ENCODE measurements at places on chromosomes 13 and 19.

DNA sequence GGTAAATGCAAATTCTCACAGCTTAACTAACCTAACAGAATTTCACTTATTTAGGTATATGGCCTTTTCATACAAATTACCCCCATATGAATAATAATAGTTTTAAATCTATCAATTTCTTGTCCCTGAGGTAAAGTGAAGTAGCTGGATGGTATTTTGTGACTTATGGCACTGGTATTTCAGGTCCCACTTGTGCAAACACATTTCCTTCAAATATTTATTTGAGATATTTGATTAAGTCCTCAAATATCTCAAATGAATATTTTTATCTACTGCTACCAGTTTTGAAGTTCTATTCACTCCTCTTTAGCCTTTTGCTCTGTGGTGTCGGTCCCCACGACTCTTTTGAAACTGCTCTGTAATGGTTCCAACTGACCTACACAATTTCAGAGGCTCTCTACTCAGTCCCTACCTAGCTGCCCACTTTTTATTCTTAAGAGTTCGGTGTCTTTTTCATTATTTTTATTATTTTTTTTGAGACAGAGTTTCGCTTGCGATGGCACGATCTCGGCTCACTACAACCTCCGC, 59.6 kb upstream of the ZDHHC20 start:
- DNase-seq, result no peak

GRCh38 chr13:24115671-24116070, 44.8 kb upstream of the SPATA13 start:
- DNase-seq, result no peak

DNA sequence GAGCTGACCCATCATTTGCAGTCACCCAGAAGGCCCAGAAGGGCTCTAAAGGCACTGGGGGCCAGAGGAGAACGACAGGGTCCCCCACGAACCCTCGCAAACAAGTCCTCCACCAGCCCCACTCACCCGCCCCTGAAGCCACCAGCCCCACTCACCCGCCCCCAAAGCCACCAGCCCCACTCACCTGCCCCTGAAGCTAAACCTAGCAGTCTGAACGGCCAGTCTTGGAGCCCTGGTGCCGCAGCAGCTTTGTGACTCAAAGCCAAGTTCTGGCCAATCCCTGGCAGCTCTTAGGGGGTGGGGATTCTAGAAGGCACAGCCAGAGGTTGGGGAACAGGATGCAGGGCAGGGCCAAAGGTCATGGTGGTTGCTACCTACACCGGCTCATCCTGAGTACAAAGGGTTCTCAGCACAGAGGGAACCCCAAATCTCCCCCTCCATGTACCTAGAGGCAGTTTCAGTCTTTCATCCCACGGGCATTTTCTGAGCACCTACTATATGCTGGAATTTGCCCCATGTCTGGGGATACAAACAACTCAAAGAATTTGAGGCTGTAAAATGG, at the start of gene IQCN:
Gene IQCN, minus strand, starts transcription at position 234 of the 562 bp plus-strand sequence. CDS start 4,974 bp downstream, outside the sequence.
- no peak for DNase-seq

- no peak for DNase-seq
Observed at GRCh38 chr13:93378184-93378583, 151.6 kb downstream of the GPC6 start.

DNA sequence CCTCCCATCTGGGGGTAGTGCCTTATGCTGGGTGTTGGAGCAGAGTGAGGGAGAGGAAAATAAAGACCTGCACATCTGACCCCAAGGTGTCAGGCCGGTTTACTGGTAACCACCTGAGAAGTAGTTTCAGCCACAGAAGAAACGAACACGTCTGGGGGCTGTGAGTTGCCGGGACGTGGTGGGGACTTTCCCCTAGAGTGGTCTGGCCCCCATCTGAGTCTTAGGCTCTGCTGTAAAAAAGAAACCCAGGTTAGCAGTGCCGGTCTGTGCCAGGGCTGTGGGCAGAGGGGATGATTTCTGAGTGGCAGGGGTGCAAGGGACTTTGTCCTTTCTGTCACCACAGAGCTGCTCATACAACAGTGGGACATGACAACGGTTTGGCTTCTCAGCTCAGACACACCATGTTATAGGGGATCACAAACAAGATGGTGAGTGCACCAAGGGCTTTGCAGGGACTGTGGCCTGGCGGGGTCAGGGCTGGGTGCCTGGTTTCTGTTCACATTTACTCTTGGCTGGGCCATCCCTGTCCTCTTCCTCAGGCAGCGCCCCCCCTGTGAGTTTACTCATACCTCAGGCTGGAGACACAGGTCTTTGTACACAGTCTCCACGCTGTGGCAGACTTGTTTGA, 9.0 kb downstream of the GCDH start:
- DNase-seq, result no peak

GRCh38 chr19:56312342-56312741, 2.3 kb downstream of the ZSCAN5A start:
- no peak for DNase-seq

GRCh38 chr19:55304980-55305379, 20.2 kb downstream of the TMEM150B start:
- no peak for DNase-seq

DNA sequence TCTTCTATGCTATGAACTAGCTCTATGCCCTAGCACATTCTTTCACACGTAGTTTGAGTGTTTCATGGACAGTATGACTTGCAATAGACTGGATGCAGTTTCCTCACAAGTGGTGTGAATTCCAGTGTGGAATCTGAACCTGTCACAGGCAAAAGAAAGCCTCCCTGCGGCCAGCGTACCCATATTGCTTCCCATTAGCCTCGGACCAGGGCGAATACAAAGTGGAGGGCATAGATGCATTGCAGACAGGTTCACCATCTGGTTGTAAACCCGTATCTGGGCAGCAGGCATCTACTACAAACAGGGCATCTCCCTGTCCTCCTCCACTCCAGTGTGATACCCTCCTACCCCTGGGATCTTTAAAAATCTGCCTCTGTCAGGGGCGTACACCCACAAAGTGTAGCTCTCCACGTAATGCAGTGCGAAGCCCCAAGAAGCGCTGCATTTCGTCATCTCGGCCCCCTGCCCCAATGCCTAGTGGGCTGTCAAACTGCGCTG, 1.4 kb upstream of the CIC start:
- DNase-seq, result no peak

DNA sequence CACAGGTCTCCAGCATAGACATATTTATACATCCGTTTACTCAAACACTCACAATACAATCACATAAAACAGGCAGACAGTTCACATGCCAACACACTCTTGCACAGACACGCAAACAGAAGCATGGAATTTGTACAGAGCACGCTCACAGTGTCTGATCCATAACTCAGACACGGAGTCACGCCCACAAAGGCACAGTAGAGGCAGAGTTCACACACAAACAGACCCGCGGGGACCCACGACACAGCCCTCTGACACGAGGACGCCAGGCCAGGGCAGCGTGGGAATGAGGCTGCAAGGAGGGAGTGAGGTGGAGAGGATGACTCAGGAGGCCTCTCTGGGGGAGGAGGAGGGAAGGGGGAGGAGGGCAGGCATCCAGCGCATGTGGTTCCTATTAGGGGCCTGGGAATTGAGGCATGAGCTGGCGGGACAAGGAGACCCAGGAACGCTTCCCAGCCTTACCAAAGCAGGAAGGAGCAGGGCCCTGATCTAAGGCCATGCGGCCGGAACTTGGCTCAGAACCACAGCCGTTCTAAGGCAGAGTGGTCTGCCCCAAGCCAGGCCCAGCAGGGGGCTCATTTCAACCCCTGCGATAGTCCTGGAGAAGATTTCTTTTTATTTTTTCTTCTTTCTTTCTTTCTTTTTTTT, 9.1 kb upstream of the OLFM2 start:
- DNase-seq, result no peak

- DNase-seq, result peak; percentile 74
Observed at GRCh38 chr13:65940720-65941119, 1289.4 kb downstream of the PCDH9 start.

DNA sequence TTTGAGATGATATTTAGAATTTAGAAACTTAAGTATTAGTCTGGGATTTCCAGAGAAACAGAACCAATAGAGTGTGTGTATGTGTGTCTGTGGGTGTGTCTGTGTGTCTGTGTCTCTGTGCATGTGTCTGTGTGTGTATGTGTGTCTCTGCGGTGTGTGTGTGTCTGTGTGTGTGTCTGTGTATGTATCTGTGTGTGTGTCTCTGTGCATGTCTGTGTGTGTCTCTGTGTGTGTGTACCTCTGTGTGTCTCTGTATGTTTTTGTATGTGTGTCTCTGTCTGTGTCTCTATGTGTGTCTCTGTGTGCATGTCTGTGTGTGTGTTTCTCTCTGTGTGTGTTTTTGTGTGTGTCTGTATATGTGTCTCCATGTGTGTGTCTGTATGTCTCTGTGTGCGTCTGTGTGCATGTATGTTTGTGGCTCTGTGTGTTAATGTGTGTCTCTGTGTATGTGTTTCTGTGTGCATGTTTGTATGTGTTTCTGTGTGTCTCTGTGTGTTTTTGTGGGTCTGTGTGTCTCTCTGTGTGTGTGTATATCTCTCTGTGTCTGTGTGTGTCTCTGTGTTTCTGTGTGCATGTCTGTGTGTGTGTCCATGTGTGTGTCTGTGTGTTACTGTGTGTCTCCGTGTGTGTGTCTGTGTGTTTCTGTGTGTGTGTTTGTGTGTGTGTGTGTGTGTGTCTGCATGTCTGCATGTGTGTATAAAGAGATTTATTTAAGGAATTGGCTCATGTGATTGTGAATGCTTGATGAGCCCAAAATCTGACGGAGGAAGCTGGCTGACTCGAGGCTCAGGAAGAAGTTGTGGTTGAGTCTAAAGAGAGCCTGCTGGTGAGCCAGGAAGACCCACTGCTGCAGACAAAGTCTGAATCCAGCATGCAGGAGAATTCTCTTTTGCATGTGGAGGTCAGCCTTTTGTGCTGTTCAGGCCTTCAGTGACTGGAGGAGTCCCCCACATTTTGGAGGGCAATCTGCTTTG, 22.2 kb downstream of the GPR42 start:
- DNase-seq, result no peak

GRCh38 chr13:113805431-113806103, 46.5 kb downstream of the TMEM255B start:
- no peak for DNase-seq

GRCh38 chr19:3270902-3271301, 46.4 kb downstream of the CELF5 start:
- peak; percentile 59 for DNase-seq

DNA sequence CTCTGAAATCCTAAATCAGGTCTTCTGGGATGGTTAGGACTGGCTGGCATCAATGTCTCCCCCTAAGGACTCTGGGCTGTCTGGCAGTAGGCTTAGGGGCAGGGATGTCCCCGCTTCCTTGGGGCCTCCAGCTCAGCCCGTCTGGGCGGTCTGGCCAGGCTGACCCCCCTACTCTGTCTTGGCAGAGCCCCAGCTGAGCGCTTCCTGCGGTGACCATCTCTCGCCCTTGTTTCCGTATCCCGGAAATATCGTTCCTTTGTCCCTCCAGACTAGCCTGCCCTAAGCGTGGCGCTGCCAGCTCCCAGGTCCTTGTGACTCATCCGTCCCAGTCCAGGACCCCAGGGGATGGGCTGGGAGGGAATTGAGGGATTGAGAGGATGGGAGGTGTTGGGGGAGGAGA, 11.3 kb downstream of the GTPBP3 start:
- peak; percentile 17 for DNase-seq

DNA sequence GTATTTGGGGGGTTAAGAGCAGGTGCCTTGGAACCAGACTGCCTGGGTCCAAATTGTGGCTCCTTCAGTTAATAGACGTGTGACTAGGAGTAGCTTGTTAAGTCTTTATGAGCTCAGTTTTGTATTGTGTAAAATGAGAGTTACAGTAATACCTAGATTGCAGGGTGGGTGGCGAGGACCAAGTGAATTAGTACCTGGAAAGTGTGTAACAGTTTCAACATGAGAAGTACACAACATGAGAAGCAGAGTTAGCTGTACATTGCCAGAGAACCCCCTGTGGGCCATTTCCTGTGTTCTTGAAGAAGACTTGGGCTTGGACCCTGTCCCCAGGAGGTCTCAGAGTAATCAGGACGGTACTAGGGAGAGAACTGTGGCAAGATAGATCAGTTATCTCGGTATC, 36.8 kb downstream of the PPP2R1A start:
- no peak for DNase-seq

GRCh38 chr13:52141299-52141698, 12.4 kb upstream of the NEK5 start:
- no peak for DNase-seq

GRCh38 chr19:30441011-30441410, 68.8 kb downstream of the ZNF536 start:
- DNase-seq, result no peak

- DNase-seq, result peak; percentile 73
Observed at GRCh38 chr13:112072534-112073244, 5.7 kb downstream of the SOX1 start.

DNA sequence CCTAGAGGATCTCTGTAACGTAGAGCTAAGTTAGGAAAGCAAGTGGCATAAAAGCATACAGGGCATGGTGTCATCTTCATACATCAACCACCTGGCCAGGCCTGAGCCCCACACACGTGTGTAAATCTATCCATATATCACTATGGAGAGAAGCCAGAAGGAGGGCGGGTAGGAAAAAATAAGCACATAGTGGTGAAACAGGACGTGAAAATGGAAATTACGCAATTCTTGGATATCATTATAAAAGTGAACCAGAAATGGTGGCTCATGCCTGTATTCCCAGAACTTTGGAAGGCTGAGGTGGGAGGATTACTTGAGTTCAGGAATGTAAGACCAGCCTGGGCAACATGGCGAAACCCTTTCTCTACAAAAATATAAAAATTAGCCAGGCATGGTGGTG, 43.4 kb downstream of the PDCD5 start:
- DNase-seq, result no peak

DNA sequence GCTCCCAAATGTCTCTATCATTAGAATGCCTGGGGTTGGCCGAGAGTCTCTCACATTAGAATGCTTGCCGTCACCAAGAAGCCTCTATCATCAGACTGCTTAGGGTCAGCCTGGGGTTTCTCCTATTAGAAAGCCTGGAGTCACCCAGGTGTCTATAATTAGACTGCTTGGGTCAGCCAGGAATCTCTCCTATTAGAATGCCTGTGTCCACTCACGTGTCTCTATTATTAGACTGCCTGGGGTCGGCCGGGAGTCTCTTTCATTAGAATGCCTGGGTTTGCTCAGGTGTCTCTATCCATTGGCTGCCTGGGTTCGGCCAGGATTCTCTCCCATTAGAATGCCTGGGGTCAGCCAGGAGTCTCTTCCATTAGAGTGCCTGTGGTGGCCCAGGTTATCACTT, 1453.1 kb downstream of the UQCRFS1 start:
- no peak for DNase-seq

DNA sequence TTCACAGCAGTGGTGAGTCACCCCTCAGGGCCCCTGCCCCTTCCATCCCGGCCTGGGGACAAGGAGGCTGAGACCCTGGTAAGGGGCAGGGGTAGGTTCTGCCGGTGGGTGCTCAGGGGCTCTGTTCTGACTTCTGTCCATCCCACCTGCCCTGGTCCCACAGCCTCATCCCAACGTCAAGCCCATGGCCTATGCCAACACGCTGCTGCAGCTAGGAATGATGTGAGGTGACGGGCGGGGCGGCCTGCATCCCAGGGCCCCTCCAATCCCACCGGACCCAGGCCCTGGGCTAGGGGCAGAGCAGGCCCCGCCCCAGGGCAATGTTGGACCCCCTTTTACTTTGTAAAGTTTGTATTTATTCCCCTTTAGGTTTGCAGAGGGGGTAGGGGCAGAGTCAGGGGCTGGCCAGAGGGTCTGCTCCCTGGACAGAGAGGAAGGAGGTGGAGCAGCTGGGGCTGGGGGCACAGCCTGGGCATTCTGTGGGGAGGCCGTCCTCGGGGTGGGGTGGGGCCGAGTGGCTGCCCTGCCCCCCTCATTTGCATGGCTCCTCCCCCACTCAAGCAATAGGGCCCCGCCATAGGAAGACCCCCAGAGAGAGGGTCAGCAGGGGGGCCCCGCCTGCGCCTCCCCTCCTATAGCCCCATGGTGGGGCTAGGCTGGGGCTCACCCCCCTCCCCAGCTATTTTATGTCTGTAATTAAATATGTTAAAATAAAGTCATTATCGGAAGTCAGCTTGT, 23.1 kb downstream of the CCDC8 start:
- no peak for DNase-seq
